DMS79 (cell line): ENCODE measurements at places on chromosomes 11 and 22.

- DNase-seq: no peak
Measured at GRCh38 chr11:128913806-128914205, 22.6 kb downstream of the KCNJ5 start.

GRCh38 chr11:117302228-117302627 lies 11.1 kb downstream of the BACE1-AS start:
- no peak for DNase-seq

- DNase-seq: no peak
Measured at GRCh38 chr11:27274854-27275395, 88.1 kb downstream of the CCDC34 start.

DNA sequence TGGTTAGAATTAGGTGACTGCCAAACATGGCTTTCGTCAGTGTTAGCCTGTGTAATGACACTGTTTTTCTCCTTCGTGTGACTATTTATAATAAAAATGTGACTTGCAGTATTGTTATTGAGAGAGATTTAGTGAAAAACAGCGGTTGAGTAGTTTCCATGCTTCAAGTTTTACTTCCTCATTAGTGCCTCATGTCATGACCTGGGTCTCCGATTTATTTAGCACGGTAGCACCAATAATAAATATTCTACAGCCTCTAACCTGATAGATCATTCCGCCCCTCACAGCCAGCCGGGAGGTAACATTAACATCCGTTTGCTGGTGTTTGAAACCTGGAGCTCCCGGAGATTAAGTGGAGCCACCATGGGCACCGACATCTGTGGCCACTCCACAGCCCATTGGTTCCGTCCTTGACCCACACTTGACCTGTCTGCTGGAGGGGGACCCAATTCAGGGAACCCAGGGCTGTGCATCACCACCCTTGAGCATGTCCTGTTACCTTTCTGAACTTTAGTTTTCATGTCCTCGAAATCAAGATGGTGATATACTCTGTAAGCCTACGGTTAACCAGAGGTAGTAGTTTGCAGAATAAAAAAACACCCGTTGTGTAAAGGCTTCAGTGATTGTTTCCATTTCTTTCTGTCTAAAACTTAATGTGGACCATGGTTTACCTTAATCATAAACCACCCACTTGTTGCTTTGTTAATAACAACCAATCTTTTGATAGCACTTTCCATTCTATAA lies 104.1 kb downstream of the ATXN10 start:
- no peak for DNase-seq

DNA sequence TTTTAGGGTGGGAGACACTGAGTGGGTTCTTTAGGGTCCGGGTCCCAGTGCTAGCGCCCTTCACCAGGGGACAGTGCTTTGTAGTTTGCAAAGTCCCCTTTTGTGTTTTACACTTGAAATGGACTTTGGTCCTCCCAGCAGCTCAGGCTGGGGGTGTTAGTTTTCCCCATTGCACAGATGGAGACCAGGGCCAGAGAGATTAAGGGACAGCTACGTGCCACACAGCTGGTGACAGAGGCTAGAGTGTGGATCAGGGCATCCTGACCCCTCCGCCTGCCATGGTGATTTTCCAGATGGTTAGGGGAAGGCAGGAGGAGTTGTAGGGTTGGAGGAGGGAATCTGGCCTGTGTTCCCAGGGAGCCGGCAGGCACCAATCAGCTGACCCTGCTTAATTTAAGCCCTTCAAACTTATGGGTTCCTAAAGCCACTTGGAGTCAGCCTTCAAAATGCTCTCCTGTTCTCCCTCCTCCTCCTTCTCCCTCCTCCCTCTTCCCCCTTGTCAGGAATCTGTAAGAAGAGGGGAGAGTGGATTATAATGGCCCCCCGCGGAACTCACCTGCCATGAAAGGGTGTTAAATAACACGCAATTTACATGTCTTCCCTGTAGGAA lies 22.5 kb upstream of the MPPED1 start:
- no peak for DNase-seq

GRCh38 chr22:45612451-45612901 lies 59.2 kb upstream of the ATXN10 start:
- no peak for DNase-seq

GRCh38 chr11:80167766-80168165 lies 726.9 kb upstream of the TENM4 start:
- no peak for DNase-seq
